ENCODE measurements at places on chromosomes 5 and 9.

DNA sequence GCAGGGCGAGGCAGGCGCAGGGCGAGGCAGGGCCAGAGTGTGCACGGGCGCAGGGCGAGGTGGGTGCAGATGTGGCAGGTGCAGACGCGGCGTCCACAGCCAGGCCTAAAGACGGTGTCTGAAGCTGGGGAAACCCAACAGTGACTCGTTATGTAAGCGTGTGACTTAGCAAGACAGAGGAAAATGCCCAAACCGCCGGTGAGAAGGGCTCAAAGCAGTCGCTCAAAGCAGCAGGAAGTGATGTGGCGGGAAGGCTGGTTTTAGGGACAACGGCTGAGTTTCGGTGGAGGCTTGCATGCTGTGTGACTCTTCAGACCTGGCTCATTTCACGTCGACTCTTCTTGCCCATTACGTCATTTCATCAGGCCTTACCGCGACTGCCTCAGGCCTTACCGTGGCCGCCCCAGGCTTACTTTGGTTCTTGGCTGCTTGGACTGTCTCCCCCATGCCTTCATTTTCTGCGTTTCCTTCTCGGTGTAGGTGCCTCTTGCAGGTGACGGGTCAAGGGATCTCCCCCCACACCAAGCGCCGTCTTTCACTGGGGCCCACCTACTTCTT is 50.5 kb upstream of the EXOC3 start:
- DNase-seq, result no peak

- DNase-seq, result no peak
Measured at GRCh38 chr9:121222524-121223171, 21.0 kb upstream of the RAB14 start.

DNA sequence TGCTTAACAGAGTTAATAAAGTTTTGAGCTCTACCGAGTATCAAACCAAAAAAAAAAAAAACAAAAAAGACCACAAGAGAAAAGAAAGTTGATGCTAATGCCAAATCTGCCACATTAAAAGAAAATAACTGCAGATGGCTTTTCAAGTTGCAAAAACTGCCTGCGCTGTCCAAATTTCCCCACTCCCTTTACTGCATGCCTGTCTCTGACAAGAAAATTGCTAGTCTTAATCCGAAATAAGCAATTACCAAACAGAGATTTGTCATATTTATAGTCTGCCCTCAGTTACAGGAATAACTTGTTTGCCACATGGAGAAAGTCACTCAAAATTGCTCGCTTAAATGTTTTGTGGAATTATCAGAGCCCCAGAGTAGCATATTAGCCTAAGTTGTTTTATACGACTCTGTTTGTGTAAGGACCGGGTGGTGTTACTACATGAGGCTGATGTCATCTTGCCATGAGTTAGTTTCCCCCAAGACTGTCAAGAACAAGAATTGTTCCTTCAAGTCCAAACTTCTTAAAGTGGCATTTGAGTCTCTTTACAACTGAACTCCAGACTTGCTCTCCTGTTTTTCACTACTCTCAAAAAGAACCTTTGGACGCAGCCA is 160.9 kb downstream of the CEP120 start:
- DNase-seq, result no peak

GRCh38 chr5:113488645-113489184 is 462 bp upstream of the MCC start:
- no peak for DNase-seq

DNA sequence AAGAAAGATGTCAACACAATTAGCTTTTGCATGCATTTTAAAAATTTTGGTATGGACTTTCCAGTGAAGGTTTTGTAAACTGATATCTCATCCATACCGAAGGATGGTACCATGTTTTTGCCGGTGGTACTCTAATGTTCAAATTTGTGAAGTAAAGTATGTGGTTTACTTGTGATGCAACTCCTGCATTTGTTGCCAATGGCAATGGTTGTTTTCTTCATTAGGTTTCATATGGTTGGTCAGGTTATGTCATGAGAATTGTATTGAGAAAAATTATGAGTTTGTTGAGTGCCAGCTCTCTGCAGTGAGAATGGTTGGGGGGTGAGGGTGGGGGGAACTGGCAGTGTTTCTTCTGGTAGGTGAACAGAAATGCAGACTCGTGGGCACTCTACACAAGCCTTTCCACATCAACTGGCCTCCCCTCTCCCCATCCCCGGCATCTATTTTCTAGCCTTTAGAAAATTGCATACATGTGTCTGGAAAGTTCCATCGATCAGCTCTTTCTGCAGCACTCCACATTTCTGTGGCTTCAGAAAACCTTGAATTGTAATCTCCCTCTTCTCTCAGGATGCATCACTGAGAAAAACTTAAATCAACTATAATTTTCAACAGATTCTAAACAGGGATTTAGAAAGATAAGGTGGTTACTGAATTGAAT is 107.7 kb downstream of the PDE4D start:
- no peak for DNase-seq

GRCh38 chr9:92608241-92608908 is 61.6 kb downstream of the IPPK start:
- no peak for DNase-seq

DNA sequence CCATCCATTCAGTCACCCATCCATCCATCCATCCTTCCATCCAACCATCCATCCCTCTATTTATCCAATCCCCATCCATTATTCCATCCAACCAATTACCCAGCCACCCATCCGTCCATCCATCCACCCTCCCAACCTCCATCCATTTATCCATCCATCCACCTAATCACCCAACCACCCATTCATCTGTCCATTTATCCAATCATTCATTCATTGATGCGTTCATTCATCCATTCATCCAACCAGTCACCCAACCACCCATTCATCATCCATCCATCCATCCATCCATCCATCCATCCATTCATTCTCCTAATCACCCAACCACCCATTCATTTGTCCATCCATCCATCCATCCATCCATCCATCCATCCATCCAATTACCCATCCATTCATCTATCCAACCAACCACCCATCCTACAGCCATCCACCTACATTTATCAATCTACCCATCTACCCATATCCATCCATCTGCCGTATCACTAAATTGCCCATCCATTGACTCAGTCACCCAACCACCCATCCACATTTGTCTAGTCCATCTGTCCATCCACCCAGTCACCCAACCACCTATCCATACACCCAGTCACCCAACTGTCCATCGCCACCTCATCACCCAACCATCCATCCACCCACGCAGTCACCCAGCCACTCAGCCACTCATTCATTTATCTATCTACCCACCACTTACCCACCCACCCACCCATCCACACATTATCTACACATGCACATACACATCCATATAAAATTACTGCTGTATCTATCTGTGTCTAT is 165.4 kb downstream of the TRIO start:
- DNase-seq, result no peak

GRCh38 chr5:78373231-78373630 is 12.8 kb downstream of the SCAMP1 start:
- no peak for DNase-seq

DNA sequence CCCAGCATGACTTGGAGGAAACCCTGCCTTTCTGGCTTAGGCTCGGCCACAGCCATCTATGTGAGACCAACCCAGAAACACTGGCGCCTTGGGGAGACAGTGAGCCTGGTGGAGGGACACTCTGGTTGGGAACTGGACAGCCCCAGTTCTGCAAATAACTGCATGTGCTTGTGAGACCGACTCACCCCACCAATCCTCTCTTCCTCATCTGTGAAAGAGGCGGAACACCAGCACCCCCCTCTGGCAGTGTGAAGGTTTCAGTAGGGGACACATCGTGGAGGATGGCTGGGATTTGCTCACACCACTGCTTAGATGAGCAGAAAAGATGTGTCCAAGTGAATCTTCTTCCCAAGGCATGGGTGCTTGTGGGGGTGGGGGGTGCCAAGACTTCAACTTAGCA is 43.4 kb upstream of the N4BP3 start:
- peak; percentile 15 for DNase-seq

DNA sequence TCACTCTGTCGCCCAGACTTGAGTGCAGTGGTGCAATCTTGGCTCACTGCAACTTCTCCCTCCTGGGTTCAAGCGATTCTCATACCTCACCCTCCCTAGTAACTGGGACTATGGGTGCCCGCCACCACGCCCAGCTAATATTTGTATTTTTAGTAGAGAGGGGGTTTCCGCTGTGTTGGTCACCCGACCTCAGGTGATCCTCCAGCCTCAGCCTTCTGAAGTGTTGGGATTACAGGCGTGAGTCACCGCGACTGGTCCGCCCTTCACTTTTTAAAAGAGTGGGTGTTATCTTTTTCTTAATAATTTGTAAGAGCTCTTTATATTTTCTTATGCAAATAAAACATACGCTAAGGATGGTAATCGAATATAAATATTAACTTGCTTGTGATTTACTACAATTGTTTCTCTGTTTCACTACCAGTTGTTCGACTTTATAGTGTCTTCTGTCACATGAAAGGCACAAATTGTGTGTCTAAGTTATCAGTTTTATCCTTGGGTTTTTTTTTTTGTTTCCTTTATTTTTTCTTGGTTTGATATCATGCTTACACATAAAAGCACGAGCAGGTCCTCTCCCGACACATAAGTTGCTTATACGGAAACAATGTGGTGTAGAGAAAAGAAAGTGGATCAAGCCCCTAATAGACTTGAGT is 1.9 kb upstream of the GPBP1 start:
- DNase-seq, result no peak

DNA sequence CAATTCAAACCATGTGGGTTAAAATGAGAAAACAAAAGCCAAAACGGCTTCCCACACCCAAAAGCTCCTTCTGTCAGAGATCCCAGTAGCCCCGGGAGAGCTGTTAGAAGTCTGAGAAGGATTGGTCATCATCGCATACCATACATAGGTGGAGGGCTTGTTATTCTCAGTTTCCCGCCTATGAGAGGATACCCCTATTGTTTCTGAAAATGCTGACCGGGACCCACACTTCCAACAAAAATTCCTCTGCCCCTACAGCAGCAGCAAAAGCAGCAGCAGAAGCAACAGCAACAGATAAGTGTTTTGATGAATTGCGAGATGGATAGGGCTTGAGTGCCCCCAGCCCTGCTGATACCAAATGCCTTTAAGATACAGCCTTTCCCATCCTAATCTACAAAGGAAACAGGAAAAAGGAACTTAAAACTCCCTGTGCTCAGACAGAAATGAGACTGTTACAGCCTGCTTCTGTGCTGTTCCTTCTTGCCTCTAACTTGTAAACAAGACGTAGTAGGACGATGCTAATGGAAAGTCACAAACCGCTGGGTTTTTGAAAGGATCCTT is at the start of gene TEK:
Gene TEK, plus strand, starts transcription at position 245 of the 561 bp plus-strand sequence. CDS start 366 bp downstream, outside the sequence.
- no peak for DNase-seq

DNA sequence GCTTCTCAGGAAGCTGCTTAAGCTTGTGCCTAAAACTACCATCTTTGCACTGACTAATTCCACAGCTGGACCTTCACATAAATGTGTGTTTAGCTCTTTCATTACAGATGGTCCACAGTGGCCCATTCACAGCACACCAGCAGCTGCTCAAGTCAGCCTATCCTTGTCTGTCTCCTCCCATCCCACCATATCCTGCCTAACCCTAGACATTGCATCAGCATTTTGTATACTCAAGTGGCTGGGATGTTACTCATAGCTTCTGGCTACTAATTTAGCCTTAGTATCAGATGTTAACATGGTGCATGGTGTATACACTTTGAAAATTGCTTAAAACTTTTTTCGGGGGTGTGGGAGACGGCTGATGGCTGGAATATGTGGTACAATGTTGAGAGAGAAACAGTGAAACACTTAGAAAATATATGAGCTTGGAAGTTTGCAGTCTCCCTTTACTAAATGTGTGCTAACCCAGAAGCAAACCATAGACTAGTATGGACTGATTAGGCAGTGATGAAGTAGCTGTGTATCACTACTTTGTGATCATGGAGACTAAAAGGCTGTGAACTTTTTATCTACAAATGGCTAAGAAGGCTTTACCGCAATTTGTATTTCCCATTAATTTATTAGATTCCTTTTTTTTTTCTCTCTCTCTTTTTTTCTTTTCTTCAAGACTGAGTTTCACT is 83.1 kb downstream of the JMY start:
- DNase-seq, result no peak

DNA sequence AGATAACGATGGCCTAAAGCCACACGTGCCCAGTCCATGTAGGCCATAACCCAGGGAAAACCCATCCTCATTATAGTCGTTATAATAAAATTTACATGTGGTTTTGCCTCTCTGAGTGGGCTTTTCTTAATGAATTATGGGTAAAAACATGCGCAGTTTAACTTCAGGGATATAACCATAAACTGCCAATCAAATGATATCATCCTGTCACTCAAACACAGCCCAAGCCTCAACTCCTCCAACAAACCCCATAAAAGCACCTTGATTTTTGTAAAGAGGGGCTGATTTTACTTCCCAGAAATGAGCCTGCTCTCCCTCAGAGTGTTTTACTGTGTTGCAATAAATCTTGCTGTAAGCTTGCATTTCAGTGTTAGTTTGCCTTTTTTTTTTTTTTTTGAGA is 15.8 kb upstream of the SETX start:
- DNase-seq, result no peak

DNA sequence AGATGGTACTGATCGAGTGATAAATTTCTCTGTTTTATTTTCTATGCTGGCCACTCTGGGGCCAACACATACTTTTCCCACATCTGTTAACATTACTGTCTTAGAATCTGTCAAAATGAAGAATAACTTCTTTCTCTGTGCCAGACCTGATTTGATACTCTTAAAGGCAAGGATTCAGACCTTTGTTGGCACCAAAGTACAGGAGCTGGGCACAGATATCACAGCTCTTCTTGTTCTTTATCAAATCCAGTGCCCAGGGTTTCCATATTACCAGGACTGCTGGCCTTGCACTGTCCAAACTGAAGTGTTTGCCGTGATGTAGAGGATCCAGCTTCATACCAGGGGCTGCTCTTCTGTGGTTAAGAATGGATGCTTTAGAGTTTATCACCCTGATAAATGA is 20.9 kb downstream of the ZNF474 start:
- no peak for DNase-seq

DNA sequence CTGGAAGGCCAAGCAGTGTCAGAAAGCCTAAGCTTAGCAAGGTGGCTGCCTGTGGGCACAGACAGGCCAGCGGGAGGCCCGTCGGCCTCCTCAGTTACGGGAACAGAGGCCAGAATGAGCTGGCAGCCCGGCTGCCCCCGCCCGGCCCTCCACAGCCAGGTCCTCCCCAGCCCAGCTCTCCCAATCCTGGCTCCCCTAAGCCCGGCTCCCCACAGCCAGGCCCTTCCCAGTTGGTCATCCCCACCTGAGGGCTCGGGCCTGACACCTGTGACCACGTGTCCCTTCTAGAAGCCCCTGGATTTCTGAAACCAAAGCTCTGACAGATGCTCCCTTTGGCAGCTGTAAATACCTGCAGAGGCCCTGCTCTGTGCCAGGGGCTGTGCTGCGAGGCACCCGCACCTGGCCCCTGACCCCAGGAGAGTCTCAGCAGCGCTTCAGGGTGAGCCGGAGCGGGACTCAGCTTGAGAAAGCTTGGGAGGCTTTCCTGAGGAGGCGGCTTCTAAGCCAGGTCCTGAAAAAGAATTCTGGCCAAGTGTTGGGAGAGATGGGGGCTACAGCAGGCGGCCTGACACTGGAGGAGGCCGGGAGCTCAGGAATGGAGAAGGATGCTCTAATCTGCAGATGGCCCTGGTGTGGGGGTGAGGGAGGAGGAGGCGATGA is 80.4 kb upstream of the OLFM1 start:
- no peak for DNase-seq

- no peak for DNase-seq
Measured at GRCh38 chr5:125149527-125149926, 403.1 kb upstream of the ZNF608 start.

Data from NCI-H1092 (cell line).